ENCODE measurements at places on chromosomes 3 and 15. TPM values are rescaled to one million over a fixed set of nuclear protein-coding genes. Genes with fewer than 3 reads are reported as not detected.

DNA sequence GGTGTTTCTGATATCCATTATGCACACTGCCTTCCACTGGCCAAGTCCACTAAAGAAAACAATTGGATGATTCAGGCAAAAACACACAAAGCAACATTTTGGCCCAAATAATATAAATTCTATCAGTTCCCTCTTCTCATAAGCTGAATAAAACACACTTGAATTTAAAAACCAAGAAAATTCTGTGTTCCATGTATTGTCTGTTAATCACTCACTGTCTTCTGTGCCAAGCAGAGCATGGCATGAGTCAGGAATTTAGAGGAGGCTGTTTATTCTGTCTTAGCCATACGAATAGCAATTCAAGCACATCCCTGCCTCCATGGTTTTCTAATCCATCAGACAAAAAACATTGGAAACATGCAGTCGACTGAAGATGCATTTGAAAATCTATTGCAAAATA is 215.6 kb upstream of the UMPS start:
- H3K4me1 ChIP-seq = no peaks in the 10 kb centered on the region
- no peaks in the 10 kb centered on the region for H3K36me3 ChIP-seq
- H3K4me3 ChIP-seq = no peak overlapping the region
- no peak overlapping the region for H3K27ac ChIP-seq
- no peak for DNase-seq
- no peaks in the 10 kb centered on the region for H3K27me3 ChIP-seq

Gene SLC15A2
- total RNA-seq = 9.3 TPM

Gene TP63
- total RNA-seq = 1.5 TPM

Gene CRABP1
- total RNA-seq = not detected
